ENCODE measurements at places on chromosomes 1 and 21.

- no peak for DNase-seq
Observed at GRCh38 chr1:63129855-63130254, 192.5 kb upstream of the FOXD3 start.

- DNase-seq, result no peak
Observed at GRCh38 chr1:171805395-171806115, 24.1 kb downstream of the METTL13 start.

DNA sequence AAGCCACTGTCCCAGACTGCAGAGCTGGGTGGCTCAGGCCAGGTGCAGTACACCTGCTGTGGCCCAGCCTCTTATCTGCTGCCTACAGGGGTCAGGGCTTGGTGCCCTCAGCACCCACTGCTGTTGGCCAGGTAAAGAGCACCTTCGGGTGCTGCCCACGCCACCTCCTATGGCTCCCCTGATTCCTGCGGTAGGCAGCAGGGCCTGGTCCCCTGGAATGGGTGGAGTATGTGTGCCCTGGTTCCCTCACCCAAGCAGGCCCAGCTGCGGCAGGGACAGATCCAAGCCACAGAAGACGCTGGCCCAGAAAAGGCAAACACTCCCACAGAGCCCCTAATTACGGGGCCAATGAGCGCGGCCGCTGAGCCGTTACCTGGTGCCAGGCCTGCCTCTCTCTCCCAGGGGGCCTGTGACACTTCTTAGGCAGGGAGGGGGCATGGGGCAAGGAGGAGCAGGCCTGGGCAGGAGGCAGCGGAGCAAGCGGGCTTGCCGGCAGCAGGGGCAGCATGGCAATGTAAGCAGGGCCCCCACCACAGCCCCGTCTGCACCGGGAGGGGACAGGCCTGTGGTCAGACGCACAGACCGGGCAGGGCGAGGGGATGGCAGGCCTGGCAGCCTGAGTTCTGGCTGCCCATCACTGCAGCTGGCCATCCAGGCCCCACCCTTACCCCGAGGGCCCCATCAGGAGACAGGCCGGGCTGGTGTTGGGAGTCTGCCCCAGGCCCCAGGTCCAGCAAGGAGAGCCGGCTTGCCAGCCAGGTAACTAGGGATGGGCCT lies 19.0 kb downstream of the ESPN start:
- DNase-seq, result no peak

GRCh38 chr1:114076308-114076707 lies 77.4 kb downstream of the SYT6 start:
- no peak for DNase-seq

DNA sequence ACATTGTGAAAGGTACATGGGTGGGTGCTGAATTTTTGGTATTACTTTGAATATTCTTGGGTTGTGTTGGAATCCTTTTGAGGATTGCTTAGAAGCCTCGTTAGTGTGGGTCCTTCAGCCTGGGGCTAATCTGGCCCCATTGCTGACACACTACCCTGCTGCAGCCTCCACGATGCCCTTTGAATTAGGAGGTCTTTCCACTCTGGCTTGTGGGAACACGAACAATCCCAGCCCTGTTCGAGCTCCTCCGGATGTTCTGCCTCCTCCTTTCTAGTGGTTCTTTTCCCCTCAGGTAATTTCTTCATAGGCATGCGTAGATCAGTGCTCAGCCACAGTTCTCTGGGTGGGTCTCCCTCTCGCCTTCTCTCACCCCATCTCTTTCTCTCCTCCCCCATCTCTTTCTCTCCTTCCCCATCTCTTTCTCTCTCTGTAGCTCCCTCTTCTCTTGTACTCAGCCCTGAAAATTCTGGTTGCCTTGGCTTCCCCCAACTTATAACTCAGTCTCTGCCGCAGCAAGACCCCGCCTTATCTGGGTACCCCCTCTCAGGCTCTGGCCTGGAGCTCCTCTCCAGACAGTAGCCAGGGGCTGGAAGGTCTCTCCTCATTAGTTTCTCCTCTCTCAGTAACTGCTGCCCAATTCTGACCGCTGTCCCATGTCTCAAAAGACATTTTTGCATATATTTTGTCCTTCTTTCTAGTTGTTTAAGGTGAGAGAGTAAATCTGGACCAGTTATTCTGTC lies 46.0 kb upstream of the SLC19A1 start:
- DNase-seq, result peak; percentile 20

- DNase-seq, result no peak
Observed at GRCh38 chr1:223785808-223786207, 59.9 kb downstream of the TP53BP2 start.

DNA sequence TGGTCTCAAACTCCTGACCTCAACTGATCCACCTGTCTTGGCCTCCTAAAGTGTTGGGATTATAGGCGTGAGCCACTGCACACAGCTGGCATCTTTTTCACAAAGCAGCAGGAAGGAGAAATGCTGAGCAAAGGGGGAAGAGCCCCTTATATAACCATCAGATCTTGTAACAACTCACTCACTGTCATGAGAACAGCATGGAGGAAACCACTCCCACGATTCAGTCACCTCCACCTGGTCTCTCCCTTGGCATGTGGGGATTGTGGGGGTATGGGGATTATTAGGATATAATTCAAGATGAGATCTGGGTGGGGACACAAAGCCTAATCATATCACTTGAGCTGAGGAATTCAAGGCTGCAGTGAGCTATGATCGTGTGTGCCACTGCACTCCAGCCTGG lies 3.0 kb upstream of the MFSD2A start:
- DNase-seq, result no peak

- DNase-seq, result no peak
Observed at GRCh38 chr1:13478692-13479091, 35.1 kb downstream of the LRRC38 start.

- DNase-seq, result no peak
Observed at GRCh38 chr1:34054920-34055319, 110.1 kb downstream of the CSMD2 start.

GRCh38 chr1:182279724-182280503 lies 111.7 kb downstream of the GLUL start:
- DNase-seq, result no peak

DNA sequence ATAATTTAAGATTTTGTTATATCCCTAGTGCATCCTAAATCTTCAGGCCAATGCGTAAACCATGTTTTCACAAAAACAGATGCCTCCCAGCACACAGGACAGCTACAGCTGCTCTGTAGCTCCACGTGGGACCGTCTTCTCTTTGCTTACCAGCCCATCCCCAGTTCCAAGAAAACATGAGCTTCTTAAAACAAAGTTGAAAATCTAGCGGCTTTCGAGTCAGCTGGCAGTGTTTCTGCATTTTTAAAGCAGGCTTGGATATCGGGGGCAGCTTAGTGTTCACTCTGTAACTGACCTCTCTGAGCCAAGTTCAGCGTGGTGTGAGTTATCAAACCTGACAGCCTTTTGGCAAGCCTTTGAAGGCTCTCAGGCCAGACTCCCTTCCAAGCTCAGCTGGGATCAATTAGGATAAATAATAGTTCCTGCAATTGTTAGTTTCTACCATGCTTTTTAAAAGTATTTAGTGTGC lies 881.5 kb downstream of the LTN1 start:
- DNase-seq, result no peak

GRCh38 chr21:29430576-29430975 lies 131.9 kb downstream of the BACH1 start:
- no peak for DNase-seq

DNA sequence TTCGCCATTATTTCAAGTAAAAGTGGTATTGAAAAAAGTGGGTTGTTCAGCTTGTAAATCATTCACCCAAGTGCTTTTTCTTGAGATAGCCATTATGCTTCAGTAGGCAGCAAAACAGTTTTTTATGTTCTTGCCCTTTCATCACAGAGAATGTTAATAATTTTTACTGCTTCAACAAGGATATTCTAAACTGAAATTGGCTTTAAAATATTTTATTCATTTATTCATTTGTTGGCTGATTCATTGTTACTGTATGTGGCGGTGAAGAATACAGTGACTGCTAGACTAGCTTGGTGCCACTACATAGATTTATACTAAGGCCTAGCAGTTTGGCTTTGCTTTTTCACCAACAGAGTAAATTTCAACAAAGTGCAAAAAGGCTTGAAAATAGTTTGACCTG lies 121.5 kb downstream of the OLFML2B start:
- no peak for DNase-seq

DNA sequence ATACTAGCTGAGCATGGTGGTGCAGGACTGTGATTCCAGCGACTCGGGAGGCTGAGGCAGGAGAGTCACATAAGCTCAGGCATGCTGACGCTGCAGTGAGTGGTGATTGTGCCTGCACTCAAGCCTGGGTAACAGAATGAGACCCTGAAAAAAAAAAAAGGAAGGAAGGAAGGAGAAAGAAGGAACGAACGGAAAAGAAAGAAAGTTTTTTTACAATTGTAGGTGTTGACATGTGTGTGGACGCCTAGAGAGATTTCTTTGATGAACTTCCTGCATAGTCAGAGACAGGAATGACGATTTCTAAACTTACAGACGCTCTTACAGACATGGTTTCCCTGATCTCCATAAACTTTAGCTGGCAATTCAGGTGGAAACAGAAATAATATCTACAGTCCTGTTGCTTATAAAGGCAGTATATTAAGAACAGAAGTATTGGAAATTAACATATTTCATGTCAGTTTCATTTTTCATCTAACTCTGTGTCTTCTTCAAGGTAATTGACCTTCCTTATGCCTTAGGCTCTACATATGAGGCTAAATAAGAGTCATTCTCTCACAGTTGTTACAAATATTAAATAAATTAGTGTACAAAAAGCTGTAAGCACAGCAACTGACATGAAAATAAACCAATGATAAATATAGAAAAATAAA lies 4.1 kb downstream of the SAMSN1 start:
- DNase-seq, result peak; percentile 79

GRCh38 chr1:218384581-218384993 lies 39.5 kb downstream of the TGFB2 start:
- DNase-seq, result no peak

GRCh38 chr1:85484264-85484663 lies 19.3 kb upstream of the DDAH1 start:
- no peak for DNase-seq

- no peak for DNase-seq
Observed at GRCh38 chr1:209883341-209883971, 54.6 kb upstream of the SYT14 start.

DNA sequence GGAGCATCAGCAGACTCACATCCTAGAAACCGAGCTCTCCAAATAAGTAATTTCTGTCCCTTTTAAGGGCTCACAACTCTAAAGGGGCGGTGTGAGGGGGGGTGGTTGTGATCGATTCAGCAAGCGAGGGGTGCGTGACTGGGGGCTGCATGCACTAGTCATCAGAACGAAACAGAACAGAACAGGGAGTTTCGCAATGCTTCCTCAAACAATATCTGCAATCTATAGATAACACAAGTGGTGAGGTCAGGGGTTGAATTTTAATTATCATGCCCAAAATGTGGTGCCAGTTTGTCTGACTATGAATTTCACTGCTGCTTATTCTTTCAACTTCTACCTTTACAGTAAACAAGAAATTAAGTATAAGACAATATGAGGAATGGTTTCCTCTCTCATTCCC lies 1003.0 kb upstream of the NCAM2 start:
- no peak for DNase-seq

GRCh38 chr1:78691995-78692747 lies 42.5 kb downstream of the IFI44 start:
- no peak for DNase-seq

DNA sequence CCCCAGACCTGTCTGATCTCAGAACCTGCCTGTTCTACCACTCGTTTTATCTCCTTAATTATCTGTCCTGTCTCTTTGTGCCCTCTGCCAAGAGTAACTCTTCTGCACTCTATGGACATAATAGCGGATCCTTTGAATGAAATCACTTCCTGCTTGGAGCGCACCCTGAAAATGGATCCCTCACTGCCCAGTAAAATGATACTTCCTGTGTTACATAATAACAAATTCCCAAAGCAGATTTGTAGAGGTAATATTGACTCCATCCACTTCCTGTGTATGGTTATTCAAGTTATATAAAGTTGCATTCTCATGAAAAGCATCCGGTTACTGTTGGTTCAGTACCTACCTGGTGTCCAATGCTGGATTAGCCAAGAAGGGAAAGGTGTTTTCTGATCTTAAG lies 246.0 kb downstream of the TRABD2B start:
- DNase-seq, result no peak

DNA sequence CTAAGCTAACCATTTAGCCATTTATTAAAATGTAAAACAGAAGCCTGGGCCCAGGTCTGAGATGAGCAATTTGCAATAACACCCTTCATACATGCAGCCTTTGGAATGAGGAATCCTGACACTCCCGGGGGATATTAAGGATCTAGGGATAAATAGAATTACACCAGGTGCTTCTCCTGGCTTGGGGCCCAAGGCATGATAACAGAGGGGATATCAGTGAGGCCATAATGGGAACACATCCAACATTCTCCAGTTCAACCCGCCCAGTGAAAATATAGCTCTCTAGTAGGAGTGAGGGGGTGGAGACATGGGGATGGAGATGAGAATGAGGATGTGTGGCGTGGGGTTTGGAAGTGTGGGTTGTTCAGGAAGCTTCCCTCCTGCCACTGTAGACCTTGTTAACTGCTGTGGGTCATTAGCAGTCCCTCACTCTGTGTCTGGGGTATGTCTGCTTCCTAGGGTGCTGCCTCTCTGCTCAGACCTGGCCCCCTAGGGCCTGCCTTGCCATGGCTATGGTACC lies 57.9 kb upstream of the KANK4 start:
- DNase-seq, result no peak

DNA sequence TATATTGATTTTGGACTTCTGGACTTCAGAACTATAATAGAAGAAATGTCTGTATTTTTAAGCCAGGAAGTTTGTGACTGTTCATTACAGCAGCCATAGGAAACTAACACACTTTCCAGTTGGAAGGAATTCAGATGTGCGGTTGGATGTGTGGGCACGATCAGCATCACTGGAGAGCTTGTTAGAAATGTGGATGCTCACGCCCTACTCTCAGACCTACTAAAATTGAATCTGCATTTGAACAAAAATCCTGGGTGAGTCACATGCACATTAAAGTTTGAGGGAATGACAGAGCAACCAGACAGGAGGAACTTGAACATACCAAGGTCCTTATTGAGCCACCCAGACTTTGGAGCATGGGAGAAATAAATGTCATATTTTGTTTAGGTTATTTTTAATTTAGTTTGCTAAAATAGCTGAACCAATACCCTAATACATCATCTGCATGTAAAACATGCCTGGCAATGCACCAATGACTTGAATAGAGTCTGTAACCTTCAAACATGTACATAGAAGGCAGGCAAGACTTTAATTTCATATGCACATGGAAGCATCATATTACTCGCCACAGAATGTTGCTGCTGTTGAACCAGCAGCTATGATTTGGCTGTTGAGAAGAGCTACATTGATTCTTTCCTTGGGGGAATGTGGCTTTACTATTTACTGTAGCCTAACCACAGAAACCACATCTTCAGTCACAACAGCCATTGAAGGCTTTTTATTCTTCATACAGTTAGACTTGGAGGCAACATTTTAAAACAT lies 346.2 kb downstream of the BARHL2 start:
- no peak for DNase-seq
